Naive thymus-derived CD8-positive, alpha-beta T cell (primary cell): ENCODE measurements at places on chromosomes 3 and 15.

- no peak for DNase-seq
Observed at GRCh38 chr3:175247629-175248028, 388.5 kb downstream of the NAALADL2 start.

DNA sequence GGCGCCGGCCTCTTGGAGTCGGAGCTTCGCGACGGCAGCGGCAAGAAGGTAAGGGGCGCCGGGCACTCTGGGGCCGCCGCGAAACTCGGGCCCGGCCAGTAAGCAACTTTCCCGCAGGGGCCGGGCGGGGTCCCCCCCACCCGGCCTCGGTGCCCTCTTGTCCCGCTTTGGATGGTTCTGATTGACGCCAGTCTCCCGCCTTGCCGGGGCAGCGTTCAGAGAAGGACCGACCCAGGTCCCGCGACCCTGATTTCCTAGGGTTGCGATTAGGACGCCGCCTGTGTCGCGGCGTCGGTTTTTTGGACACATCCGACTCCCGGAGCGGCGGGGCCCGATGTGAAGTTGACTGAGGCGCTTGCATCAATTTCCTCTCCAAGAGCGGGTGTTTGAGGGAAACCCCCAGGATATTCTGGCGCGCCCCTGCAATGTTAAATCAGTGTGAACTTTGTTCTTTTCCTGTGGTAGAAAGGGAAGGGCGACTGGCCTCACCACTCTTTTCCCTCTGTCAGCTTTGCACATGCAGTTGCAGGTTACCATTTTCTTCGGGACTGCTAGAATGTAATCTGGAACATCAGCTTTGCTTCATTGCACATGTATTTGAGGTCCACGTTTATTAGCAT is 755 bp downstream of the PDE8A start:
- peak; percentile 61 for DNase-seq

DNA sequence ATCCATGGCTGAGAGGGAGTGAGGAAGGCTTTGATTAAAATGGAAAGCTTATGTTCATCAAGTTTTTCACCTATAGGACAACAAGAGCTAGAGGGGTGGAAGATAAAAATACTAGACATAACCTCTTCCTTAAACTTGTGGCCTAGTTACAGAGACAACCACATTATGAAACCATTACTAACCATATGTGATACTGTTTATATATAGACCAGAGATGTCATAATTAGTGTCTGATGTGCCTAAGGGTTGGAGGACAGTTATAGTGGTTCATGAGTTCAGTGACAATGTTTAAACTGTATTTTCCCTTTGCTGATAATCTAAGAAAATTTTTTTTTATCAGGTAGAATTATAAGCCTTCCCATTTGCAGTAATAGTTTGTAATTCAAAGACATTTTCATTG is 23.7 kb downstream of the PHLDB2 start:
- DNase-seq, result no peak

- DNase-seq, result peak; percentile 28
Observed at GRCh38 chr3:123491966-123492587, 43.2 kb upstream of the ADCY5 start.

- no peak for DNase-seq
Observed at GRCh38 chr15:53586799-53587198, 172.7 kb downstream of the WDR72 start.

GRCh38 chr15:68489421-68489820 is 57.5 kb upstream of the ITGA11 start:
- no peak for DNase-seq
